ACHN (cell line): ENCODE measurements at places on chromosomes 12 and 14.

GRCh38 chr12:54412348-54412747 is 6.7 kb downstream of the ITGA5 start:
- DNase-seq, result no peak

DNA sequence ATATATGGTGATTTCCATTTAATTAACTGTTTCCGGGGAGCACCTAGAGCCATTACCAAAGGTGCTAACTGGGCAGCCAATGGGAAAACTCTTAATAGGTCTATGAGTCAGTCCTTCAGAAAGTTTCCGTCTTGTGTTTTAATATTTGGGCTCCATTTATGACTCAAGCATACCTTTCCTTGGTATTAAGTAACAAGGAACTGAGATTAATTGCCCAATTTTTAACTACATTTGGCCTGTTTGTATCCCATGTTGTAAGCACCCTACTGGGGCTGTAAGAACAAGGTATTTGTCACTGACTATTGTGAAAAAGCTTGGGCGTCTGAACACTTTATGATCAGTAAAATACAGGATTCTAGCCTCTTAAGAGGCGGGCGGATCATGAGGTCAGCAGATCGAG is 62.8 kb upstream of the FOXN3 start:
- no peak for DNase-seq

DNA sequence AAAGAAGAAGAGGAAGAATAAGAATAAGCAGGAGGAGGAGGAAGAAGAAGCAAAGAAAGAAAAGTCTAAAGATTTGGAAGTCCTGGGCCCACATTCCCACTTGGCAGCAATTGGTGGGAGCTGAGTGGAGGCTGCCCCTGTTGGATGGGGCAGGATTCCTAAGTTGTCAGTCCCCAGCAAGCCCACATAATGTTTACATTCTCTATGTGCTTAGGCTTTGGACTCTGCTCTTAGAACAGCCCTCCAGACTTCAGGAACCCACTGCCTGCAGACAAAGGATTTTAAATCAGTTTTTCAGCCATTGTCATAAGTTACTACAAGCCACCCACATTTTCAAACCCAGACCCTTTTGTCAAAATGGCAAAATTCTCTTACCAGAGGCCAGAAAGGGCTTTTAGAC is 92.0 kb downstream of the OTX2 start:
- DNase-seq, result no peak

GRCh38 chr14:39423793-39424192 is 8.4 kb downstream of the FBXO33 start:
- no peak for DNase-seq

GRCh38 chr12:46711756-46712155 is 114.0 kb downstream of the SLC38A4 start:
- DNase-seq, result no peak

DNA sequence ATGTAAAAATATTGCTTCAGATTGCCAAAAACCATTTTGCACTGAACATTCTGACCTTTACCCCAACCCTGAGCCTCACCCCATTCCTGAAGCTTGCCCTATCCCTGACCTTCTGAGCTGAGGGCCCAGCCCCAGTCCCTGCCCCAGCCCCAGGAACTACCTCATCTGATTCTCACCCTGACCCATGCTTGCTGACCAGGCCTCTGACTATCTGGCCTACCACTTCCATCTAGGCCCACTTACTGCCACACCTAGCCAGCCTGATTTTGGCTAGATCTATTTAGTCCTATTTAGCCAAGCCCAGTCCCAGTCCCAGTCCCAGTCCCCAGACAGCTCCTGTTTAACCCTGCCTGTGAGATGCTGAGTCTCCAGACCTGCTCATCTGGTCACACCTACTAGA is 33.6 kb downstream of the OR10P1 start:
- no peak for DNase-seq

DNA sequence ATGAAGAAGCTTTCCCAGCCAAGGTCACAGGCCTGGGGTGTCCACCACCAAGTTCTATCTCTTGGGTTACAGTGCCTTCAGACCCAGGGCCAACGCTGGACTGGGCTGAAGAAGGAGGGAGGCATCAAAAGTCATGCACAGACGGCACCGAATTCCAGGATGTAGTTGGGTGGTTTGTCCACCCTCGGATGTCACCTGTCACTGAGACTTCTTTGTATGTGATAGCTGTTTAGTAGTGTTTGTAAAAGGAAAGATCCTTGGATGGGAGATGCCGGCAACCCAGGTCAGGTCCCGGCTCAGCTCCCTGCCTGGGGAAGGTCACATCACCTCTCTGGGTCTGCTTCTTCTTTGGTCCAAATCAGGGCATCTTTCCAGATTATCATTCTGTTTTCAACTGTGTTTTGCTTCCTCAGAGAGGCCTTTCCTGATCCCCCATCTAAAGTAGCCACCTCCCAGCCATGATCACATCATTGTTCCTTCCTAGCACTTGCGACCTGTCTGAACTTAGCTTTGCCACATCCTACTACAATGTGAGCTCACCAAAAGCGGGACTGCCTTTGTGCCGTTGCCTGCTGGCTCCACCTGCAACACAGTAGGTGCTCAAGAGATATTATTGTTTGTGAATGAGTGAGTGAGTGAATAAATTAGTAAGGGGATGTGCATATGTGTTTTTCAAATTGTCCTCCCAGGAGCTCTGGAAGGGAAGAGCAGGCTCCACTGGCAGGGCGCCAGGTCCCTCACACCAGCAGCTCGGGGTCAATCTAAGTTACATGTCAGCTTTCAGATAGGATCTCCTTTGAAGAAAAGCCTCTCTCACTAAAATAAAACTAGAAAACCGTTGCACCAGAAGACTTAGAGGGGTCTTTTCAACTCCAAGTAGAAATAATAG is 2.1 kb downstream of the TSPAN11 start:
- no peak for DNase-seq

- no peak for DNase-seq
Measured at GRCh38 chr12:14479004-14479403, 88.7 kb downstream of the PLBD1 start.

DNA sequence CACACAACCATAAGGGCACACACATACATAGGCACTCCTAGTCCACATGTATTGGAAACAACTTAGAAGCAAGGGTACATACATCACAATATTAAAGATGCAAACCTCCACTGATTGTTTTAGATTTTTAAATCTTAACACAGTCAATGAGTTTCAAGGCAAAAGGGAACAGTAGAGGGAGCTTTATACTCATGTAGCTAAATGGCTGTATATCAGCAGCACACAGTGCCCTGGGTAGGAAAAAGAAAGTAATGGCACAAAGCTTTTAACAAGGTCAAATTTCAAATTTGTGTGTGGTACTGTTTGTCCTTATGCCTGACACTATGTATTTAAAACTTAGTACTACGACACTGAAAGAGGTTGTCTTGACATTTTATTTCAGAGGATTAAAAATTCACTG is 262.0 kb downstream of the MED13L start:
- DNase-seq, result peak; percentile 76
